ENCODE measurements at places on chromosomes 7 and 10.

- H3K36me3 ChIP-seq = peaks cover 23% of the 10 kb centered on the region
- DNase-seq = no peak
- H3K27me3 ChIP-seq = no peaks in the 10 kb centered on the region
- H3K27ac ChIP-seq = no peak overlapping the region
Observed at GRCh38 chr7:4722960-4723630, 41.0 kb downstream of the FOXK1 start.

DNA sequence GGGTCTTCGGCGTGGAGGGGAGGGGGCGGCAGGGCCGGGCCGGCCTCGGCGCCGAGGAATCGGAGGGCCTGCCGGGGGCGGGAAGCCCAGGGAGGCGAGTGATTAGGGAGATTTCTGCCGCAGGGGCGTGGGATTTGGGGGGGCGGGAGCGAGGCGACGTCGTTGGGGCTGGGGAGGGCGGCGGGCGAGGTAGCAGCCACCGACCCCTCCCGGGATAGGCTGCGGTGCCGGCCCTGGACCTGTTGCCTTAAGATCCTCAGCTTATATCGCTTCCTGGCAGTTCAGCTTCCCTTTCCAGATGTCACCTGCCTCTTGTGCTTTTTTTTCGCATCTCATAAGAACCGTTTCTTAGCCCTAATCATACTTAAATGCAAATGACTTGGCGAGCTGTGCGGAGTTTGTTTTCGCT lies 655 bp downstream of the LMTK2 start:
- H3K27me3 ChIP-seq = no peaks in the 10 kb centered on the region
- peak overlapping the region; percentile 92 for H3K27ac ChIP-seq
- peak overlapping the region; percentile 100 for H3K4me3 ChIP-seq
- peaks cover 38% of the 10 kb centered on the region for H3K4me1 ChIP-seq
- DNase-seq = peak; percentile 50

GRCh38 chr10:2650328-2650727 lies 417.0 kb upstream of the PFKP start:
- H3K27me3 ChIP-seq = no peaks in the 10 kb centered on the region
- no peak for DNase-seq
- no peak overlapping the region for H3K27ac ChIP-seq
- no peaks in the 10 kb centered on the region for H3K4me1 ChIP-seq

- peaks cover 10% of the 10 kb centered on the region for H3K36me3 ChIP-seq
- peak; percentile 96 for DNase-seq
- peak overlapping the region; percentile 68 for H3K27ac ChIP-seq
- H3K4me1 ChIP-seq = no peaks in the 10 kb centered on the region
Observed at GRCh38 chr10:22554461-22555182, 159.8 kb downstream of the PIP4K2A start.

GRCh38 chr10:69864321-69864720 lies 62.6 kb downstream of the COL13A1 start:
- H3K4me3 ChIP-seq = no peak overlapping the region
- H3K36me3 ChIP-seq = no peaks in the 10 kb centered on the region
- H3K27ac ChIP-seq = no peak overlapping the region
- peaks cover 6% of the 10 kb centered on the region for H3K4me1 ChIP-seq

DNA sequence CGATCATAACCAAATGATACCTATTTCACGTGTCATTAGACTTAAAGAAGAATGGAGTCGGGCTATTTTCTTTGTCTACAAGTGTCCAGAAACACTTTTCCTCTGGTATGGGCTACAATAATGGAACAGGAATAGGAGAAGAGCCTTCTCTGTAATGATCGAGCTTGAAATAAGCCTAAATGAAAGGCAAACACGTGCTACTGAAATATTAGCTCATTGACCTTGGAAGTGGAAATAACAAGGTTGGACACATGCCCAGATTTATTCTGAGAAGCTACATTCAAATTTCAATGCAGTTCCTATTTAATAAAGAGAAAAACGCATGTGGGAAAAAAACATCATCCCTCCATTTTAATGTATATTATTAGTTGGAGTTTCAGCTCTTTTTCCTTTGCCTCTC lies 254.7 kb upstream of the PTER start:
- no peaks in the 10 kb centered on the region for H3K27me3 ChIP-seq
- no peaks in the 10 kb centered on the region for H3K36me3 ChIP-seq
- DNase-seq = no peak
- H3K4me3 ChIP-seq = no peak overlapping the region

- peak; percentile 46 for DNase-seq
- no peak overlapping the region for H3K27ac ChIP-seq
- peaks cover 5% of the 10 kb centered on the region for H3K4me1 ChIP-seq
- no peak overlapping the region for H3K4me3 ChIP-seq
Observed at GRCh38 chr10:75464478-75465449, 33.3 kb downstream of the LRMDA start.

GRCh38 chr10:109475711-109476421 lies 447.4 kb downstream of the XPNPEP1 start:
- H3K27me3 ChIP-seq = no peaks in the 10 kb centered on the region
- H3K36me3 ChIP-seq = no peaks in the 10 kb centered on the region
- H3K27ac ChIP-seq = no peak overlapping the region
- H3K4me3 ChIP-seq = no peak overlapping the region
- no peaks in the 10 kb centered on the region for H3K4me1 ChIP-seq

- no peak overlapping the region for H3K27ac ChIP-seq
- no peak overlapping the region for H3K4me3 ChIP-seq
- H3K36me3 ChIP-seq = no peaks in the 10 kb centered on the region
- no peaks in the 10 kb centered on the region for H3K27me3 ChIP-seq
Observed at GRCh38 chr10:18504161-18504560, 147.2 kb downstream of the NSUN6 start.

GRCh38 chr10:42970451-42971250 lies 106.2 kb upstream of the RET start:
- no peaks in the 10 kb centered on the region for H3K4me1 ChIP-seq
- H3K27ac ChIP-seq = no peak overlapping the region
- peak; percentile 22 for DNase-seq
- no peaks in the 10 kb centered on the region for H3K27me3 ChIP-seq
- no peak overlapping the region for H3K4me3 ChIP-seq

GRCh38 chr7:1233333-1234048 lies 819 bp downstream of the UNCX start:
- H3K4me1 ChIP-seq = peaks cover 9% of the 10 kb centered on the region
- H3K36me3 ChIP-seq = no peaks in the 10 kb centered on the region
- H3K27me3 ChIP-seq = peaks cover 66% of the 10 kb centered on the region

GRCh38 chr7:44979481-44980392 lies 922 bp upstream of the MYO1G start:
- peak overlapping the region; percentile 75 for H3K27ac ChIP-seq
- H3K27me3 ChIP-seq = no peaks in the 10 kb centered on the region
- no peak overlapping the region for H3K4me3 ChIP-seq
- no peak for DNase-seq

GRCh38 chr7:88311675-88312036 lies 5.0 kb upstream of the STEAP4 start:
- H3K27me3 ChIP-seq = no peaks in the 10 kb centered on the region
- peak overlapping the region; percentile 1 for H3K27ac ChIP-seq
- no peak overlapping the region for H3K4me3 ChIP-seq
- no peaks in the 10 kb centered on the region for H3K36me3 ChIP-seq
- H3K4me1 ChIP-seq = peaks cover 7% of the 10 kb centered on the region

DNA sequence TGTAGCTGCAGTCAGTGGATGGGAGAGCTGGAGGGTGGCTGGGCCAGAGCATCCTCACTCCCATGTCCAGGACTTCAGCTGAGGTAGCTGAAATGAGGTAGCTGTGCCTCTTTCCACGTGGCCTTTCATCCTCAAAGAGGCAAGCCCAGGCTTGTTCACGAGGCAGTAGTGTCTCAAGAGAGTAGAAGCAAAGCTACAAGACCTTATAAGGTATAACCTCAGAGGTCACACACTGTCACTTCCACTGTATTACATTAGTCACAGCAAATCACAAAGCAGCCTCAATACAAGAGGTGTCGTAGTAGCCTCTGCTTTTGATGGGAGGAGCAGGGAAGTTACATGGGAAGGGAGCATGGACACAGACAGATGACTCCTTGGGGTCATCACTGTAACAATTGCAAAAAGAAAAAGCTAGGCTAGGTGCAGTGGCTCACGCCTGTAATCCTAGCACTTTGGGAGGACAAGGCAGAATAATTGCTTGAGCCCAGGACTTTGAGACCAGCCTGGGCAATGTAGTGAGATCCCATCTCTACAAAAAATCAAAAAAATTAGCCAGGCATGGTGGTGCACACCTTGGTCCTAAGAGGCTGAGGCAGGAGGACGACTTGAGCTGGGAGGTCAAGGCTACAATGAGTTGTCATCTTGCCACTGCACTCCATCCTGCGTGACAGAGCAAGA lies 97.5 kb downstream of the SKIDA1 start:
- no peaks in the 10 kb centered on the region for H3K36me3 ChIP-seq
- no peaks in the 10 kb centered on the region for H3K4me1 ChIP-seq
- no peak for DNase-seq
- no peaks in the 10 kb centered on the region for H3K27me3 ChIP-seq
- H3K4me3 ChIP-seq = no peak overlapping the region
- no peak overlapping the region for H3K27ac ChIP-seq

GRCh38 chr10:107139237-107139636 lies 25.3 kb downstream of the SORCS1 start:
- DNase-seq = no peak
- H3K27me3 ChIP-seq = no peaks in the 10 kb centered on the region
- no peaks in the 10 kb centered on the region for H3K4me1 ChIP-seq
- H3K4me3 ChIP-seq = no peak overlapping the region

DNA sequence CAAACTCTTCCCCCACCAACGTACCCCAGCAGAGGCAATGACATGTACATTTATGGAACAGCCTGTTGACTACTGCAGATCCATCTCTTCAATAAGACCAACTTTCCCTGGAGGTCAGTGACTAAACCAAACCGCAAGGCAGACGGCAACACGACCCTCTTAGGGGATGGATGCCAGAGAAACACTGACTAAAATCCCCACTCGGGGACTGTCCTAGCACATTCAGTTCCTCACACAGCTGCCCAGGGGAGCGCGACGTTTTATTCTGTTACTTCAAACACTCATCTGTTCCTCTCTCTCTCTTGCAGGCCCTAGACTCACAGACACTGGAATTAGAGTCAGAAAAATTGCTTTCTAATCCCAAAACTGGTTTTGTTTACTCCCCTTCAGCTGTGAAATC lies 146.5 kb upstream of the PRSS1 start:
- no peak for DNase-seq
- peaks cover 4% of the 10 kb centered on the region for H3K4me1 ChIP-seq

Measured in stomach (tissue), 19 donors.